ENCODE measurements at places on chromosomes 4 and X. TPM values are rescaled to one million over a fixed set of nuclear protein-coding genes. Genes with fewer than 3 reads are reported as not detected.

DNA sequence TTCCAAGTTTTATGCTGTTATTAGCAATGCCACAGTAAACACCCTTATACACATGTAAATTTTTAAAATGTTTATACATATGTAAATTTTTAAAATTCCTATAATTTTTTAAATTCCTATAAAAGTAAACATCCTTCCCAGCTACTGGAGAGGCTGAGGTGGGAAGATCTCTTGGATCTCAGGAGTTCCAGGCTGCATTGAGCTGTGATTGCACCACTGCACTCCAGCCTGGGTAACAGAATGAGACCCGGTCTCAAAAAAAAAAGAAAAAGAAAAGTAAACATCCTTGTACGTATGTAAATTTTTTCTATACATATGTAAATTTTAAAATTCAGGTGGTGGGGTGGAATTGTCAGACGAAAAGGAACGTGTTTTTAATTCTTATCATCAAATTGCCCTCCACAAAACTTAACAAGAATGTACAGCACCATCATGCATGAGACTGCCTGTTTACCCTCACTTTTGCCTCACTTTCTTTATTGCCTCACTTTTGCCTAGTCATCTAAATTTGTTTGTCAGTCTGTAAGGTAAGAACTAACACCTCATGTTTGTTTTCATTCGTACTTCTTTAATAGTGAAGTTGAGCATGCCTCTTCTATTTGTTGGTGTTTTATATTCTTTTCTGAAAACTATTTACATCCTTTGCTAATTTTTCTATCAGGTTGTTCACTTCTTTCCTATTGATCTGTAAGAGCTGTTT is 8.0 kb downstream of the SLC7A3 start:
- no peaks in the 10 kb centered on the region for H3K4me1 ChIP-seq
- no peak overlapping the region for H3K27ac ChIP-seq
- no peak for DNase-seq
- H3K27me3 ChIP-seq, result no peaks in the 10 kb centered on the region
- no peak overlapping the region for H3K4me3 ChIP-seq

- no peaks in the 10 kb centered on the region for H3K27me3 ChIP-seq
- H3K27ac ChIP-seq, result no peak overlapping the region
- DNase-seq, result no peak
- no peak overlapping the region for H3K4me3 ChIP-seq
- H3K36me3 ChIP-seq, result no peaks in the 10 kb centered on the region
Measured at GRCh38 chrX:69493193-69493592, 10.9 kb upstream of the NALF2 start.

GRCh38 chr4:152247271-152247975 is 288.5 kb downstream of the FBXW7 start:
- H3K4me1 ChIP-seq, result peaks cover 6% of the 10 kb centered on the region
- H3K36me3 ChIP-seq, result no peaks in the 10 kb centered on the region
- no peaks in the 10 kb centered on the region for H3K27me3 ChIP-seq

- H3K36me3 ChIP-seq, result no peaks in the 10 kb centered on the region
- no peak within 1 kb of the TSS for H3K27ac ChIP-seq
- no peak within 1 kb of the TSS for H3K4me3 ChIP-seq
- H3K27me3 ChIP-seq, result peaks cover 6% of the 10 kb centered on the region
- DNase-seq, result no peak
- H3K4me1 ChIP-seq, result no peaks in the 10 kb centered on the region
Measured at GRCh38 chrX:135170877-135171519, at the start of gene CT55. Gene CT55, minus strand, starts transcription at chrX:135171398. Its CDS starts 227 bp downstream, at chrX:135171171.

GRCh38 chr4:153529646-153530045 is 63.5 kb downstream of the TMEM131L start:
- H3K4me1 ChIP-seq, result peaks cover 5% of the 10 kb centered on the region
- no peaks in the 10 kb centered on the region for H3K27me3 ChIP-seq
- H3K27ac ChIP-seq, result no peak overlapping the region
- no peak overlapping the region for H3K4me3 ChIP-seq
- H3K36me3 ChIP-seq, result no peaks in the 10 kb centered on the region

GRCh38 chr4:182447767-182448280 is 204.6 kb downstream of the TENM3 start:
- H3K36me3 ChIP-seq, result no peaks in the 10 kb centered on the region
- H3K4me3 ChIP-seq, result no peak overlapping the region
- no peaks in the 10 kb centered on the region for H3K4me1 ChIP-seq
- no peak overlapping the region for H3K27ac ChIP-seq
- DNase-seq, result peak; percentile 12

Gene PLXNB3
- total RNA-seq, result 1.0 TPM

- H3K27ac ChIP-seq, result no peak overlapping the region
- peaks cover 8% of the 10 kb centered on the region for H3K4me1 ChIP-seq
- DNase-seq, result no peak
- peaks cover 14% of the 10 kb centered on the region for H3K36me3 ChIP-seq
- H3K27me3 ChIP-seq, result no peaks in the 10 kb centered on the region
- H3K4me3 ChIP-seq, result peak overlapping the region; percentile 82
Measured at GRCh38 chr4:338759-339097, 1.1 kb downstream of the ZNF141 start.

DNA sequence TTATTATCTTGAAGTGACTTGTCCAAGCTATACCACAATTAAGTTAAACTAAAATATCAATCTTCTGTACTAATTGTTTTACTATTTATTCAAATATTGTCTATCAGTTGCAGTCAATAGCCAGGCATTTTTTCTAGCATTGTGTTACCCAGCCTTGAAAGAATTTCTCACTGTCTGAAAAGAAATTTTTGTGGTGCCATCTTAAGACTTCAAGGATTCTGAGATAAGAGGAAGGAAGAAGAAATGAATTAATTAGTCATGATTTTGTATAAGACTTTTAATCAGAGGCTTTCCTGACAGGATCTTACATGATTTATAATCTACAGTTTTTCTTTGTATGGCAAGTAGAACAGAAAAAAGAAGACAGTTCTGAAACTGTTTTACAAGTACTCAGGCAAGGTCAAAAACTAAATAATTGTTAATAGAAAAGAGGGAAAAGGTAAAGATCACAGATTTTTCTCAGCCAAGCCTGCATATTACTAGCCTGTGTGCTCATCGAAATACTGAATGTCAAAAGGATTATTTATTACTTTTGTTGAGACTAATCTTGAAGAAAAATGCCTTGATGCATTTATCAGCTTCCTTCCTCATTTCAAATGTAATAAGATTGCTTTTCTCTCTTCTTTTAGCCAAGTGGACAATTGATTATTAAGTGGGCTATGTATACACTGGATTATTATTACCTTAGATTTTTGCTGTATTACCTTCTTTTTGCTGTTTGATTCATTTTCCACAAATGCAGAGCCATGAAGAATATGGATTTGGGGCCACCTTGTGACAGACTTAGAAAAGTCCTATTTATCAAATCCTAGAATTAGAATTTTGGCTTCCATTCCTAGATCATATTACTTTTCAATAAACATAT is 53.8 kb downstream of the CXCL1 start:
- no peaks in the 10 kb centered on the region for H3K36me3 ChIP-seq
- H3K27me3 ChIP-seq, result no peaks in the 10 kb centered on the region
- H3K27ac ChIP-seq, result no peak overlapping the region
- H3K4me1 ChIP-seq, result no peaks in the 10 kb centered on the region
- no peak overlapping the region for H3K4me3 ChIP-seq

Gene WNK3
- total RNA-seq, result 1.4 TPM
